ENCODE measurements at places on chromosomes 2 and 18. TPM values are rescaled to one million over a fixed set of nuclear protein-coding genes. Genes with fewer than 3 reads are reported as not detected.

POMC gene
- total RNA-seq = not detected

HOXD13 gene
- total RNA-seq = 0.24 TPM

PPP3R1 gene
- 63.9 TPM for total RNA-seq

GPC1 gene
- total RNA-seq = 214 TPM

ASB18 gene
- not detected for total RNA-seq

NEB gene
- total RNA-seq = 0.11 TPM

KLHL30 gene
- total RNA-seq = 0.37 TPM

ANKAR gene
- total RNA-seq = 1.3 TPM

HK2 gene
- 1.3 TPM for total RNA-seq

GPR35 gene
- 1.1 TPM for total RNA-seq

NFU1 gene
- 47.8 TPM for total RNA-seq

GPR39 gene
- 9.6 TPM for total RNA-seq

NCKAP5 gene
- 1.4 TPM for total RNA-seq
